Heart left ventricle (tissue), 16 donors: ENCODE measurements at places on chromosomes 3 and 15. TPM values are rescaled to one million over a fixed set of nuclear protein-coding genes. Genes with fewer than 3 reads are reported as not detected.
A peak's percentile ranks its signal among the peaks of the same experiment; 100 is the strongest.

Gene C15orf62
- 0.12 TPM for total RNA-seq

DNA sequence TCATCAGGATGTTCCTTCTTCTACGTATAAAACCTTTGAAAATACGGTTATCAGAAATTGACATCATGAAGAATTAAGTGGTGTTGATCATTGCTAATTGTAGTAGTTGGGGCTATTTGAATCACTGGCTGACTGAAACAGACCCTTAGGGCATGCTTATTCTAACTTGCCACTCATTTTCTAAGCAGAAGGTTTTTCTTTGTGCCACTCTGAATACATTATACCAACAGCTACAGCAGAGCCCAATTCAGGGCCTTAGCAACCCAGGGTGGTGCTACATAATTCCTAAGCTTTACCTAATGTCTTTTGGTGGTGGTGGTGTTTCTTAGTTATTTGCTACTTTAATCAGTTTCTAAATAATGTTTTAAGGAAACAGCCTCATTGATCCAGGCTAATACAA, 524.2 kb downstream of the NLGN1 start:
- DNase-seq, result no peak

Gene GCNT3
- total RNA-seq, result not detected

- no peak for DNase-seq
These were observed 49.8 kb downstream of the NIPA2 start for GRCh38 chr15:22888120-22888859.

DNA sequence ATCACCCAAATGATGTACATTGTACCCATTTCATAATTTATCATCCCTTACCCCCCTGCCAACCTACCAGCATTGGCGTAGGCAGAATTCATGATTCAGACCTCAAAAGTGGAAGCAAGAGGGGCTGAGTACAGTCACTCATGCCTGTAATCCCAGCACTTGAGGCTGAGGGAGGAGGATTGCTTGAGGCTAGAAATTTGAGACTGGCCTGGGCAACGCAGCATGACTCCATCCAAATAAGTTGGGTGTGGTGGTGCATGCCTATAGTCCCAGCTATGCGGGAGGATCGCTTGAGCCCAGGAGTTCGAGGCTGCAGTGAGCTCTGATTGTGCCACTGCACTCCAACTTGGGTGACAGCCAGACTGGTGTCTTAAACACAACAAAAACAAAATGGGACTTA, 10.4 kb downstream of the TTC14 start:
- DNase-seq, result no peak

Gene DUOX1
- 0.52 TPM for total RNA-seq

DNA sequence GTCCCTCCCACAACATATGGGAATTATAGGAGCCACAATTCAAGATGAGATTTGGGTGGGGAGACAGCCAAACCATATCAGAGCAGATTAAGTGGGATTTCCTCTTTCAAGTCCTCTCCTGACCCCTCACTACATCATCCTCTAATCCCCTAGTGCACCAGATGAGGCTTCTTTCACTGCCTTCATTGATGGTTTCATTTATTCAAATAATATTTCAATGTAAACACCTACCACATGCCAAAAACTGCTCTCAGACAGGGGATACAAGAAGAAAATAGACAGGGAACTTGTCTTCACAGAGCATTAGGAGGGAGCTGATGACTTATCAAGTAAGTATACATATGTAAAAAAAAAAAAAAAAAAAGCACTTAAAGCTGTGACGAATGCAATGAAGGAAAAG, 180.2 kb downstream of the NTRK3 start:
- DNase-seq, result no peak

GRCh38 chr3:146543461-146544001, 876 bp downstream of the PLSCR1 start:
- DNase-seq, result peak; percentile 30

DNA sequence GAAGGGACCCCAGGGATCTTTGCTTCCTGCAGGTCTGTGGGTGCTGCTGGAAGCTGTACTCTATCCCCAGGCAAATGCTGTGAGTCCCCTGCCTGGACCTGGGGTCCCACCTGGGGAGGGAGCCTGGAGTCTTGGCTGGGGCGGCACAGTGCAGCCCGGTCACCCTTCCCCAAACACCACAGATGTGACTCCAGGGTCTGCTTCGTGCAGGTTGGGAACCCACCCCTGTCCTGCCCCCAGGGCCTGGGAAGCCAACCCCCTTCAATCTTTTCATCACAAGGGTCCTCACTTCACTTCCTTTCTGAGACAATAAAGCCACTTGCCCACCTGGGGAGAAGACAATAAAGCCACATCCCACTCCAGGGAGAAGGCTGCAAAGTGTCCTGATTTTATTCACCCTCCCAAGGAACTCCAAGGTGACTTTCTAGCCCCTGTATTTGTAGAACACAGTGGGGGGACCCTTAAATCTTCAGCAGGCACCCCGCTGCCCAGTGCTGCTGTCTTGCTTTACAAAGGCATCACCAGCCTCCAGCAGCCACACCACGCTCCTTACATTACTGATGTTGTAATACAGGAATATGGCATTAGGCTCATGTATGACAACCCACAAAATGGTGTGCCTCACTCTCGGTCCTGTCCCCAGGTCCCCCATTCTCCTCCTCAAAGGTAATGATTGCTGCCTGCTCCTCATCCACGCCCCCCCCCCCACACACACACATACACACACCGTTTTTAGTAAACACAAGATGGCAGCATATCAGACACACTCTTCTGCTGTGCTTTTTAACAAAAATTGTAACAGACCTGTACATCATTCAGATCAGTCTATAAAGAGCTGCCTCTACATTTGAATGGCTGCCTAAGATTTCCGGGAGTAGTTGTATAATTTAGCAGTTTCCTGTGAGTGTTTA, 9.9 kb downstream of the C3orf22 start:
- DNase-seq, result peak; percentile 7

Gene OIP5
- total RNA-seq, result not detected

Gene CALML4
- total RNA-seq, result 0.47 TPM

DNA sequence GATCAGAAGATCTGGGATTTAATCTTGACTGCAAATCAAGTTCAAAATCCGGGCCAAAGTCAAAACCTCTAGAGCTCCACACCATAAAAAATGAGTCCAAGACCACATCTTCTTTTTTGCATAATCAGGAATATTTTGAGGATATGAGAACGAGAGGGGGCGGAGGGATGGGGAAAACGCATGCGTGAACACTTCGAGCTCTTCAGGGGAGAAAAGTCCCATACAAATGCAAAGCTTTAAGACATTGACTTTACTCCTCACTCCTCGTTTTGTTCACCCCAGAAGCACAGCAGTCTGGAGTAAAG, 68.2 kb downstream of the SUMF1 start:
- DNase-seq, result no peak

- DNase-seq, result no peak
These were observed 39.2 kb upstream of the STRIT1 start for GRCh38 chr3:155332716-155333115.
